ENCODE measurements at places on chromosomes 16 and 17. TPM values are rescaled to one million over a fixed set of nuclear protein-coding genes. Genes with fewer than 3 reads are reported as not detected.

GRCh38 chr16:25143928-25144327 is 32.4 kb downstream of the LCMT1 start:
- DNase-seq = no peak

DNA sequence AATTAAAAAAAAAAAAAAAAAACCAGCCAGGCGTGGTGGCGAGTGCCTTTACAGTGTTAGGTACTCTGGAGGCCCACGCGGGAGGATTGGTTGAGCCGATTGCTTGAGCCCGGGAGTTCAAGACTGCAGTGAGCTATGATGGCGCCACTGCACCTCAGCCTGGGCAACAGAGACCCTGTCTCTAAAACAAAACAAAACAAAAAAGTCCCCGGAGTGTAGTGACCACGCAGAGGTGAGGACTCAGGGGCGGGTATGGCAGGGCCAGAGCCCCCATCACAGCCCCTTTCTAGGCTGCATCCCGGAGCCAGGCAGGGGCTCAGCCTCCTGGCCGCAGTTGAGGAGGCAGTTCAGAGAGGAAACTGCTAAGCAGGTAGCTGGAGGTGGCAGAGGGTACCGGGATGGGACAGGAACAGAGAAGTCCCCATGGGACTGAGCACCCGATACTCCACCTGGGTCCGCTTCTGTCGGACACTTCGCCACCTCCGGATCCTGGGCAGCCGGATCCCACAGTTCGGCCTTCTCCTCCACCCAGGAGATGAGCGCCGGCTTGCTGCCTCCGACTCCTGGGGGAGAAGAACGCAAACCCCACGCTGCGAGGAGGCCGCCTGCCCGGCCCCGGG is 800 bp downstream of the ZNF747 start:
- DNase-seq = peak; percentile 45

DNA sequence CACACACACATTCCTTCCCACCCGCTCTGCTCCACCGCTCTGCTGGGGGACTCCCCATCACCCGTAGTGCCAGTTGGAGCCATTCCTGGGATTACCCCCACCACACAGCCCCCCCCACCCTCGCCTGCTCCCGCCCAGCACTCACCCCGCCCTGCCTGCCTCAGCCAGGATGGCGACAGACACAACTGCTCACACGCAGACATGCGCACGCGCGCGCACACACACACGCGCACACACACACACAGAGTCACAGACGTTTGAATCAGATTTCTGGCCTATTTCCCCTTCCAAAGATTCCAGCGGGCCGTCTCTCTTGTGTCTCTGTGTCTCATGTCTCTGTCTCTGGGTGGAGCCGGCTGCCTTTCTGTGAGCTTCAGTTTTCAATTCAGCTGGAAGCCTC is 4.4 kb downstream of the CACNA1G start:
- no peak for DNase-seq

GRCh38 chr16:53611179-53611696 is 92.4 kb downstream of the RPGRIP1L start:
- DNase-seq = no peak

GRCh38 chr17:77840513-77841165 is 117.9 kb upstream of the TNRC6C start:
- DNase-seq = no peak

CDK5R1 gene
- 2.0 TPM for total RNA-seq

- no peak for DNase-seq
Measured at GRCh38 chr17:49760296-49760695, 3.6 kb downstream of the FAM117A start.

GRCh38 chr17:38604479-38605403 is 1.0 kb downstream of the SRCIN1 start:
- peak; percentile 28 for DNase-seq

- no peak for DNase-seq
Measured at GRCh38 chr16:62135446-62135845, 99.2 kb upstream of the CDH8 start.

DNA sequence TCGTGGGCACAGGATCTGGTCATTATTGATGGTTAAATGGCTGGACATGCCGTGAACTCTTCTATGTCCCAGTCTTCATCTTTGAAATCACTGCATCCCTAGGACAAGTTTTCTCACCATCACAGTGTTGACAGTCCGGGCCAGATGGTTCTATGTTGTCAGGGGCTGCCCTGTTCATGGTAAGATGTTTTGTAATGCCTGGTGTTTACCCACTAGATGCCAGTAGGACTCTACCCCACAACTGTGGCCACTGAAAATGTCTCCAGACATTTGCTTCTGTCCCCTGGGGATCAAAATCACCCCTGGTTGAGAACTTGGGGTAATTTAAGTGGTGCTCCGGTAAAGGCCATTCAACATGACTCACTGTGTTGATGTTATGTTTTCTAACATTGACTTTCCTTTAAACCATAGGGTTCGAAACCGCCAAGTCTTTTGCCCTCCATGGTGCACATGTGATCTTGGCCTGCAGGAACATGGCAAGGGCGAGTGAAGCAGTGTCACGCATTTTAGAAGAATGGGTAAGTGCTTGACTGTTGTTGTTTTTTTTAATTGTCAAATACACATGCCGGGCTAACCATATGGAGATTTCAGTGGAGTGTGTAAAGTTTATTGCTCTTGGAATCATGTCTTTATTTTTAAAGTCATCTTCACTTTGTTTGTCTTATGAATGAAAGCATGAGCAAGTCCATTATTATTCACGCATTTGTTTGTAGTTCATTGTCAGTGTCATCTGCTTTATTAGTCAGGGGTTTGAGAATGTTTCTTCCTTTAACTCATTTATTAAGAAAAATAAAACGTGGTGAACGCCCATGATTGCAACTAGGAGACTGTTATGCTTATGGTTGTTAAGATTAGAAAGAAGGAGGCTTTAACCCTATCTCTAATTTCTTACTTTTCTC is 64.6 kb downstream of the WWOX start:
- DNase-seq = no peak

GRCh38 chr16:81437865-81438264 is 6.7 kb upstream of the CMIP start:
- no peak for DNase-seq

- no peak for DNase-seq
Measured at GRCh38 chr16:25416002-25416401, 158.4 kb upstream of the ZKSCAN2 start.

GRCh38 chr17:38881600-38882191 is 11.8 kb downstream of the LASP1 start:
- DNase-seq = peak; percentile 87

DNA sequence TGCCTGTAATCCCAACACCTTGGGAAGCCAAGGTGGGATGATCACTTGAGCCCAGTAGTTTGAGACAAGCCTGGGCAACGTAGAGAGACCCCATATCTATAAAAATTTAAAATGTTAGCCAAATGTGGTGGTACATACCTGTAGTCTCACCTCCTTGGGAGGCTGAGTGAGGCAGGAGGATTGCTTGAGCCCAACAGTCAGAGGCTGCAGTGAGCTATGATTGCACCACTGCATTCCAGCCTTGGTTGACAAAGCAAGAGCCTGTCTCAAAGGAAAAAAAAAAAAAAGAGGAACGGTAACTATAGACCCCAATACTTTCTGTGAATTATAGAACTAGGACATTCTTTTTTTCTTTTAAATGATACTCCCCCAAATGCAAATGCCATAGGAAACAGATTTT is 1.8 kb upstream of the TMC5 start:
- no peak for DNase-seq

Measured in OCI-LY7 (cell line).